Esophagus mucosa (tissue), 1 donor: ENCODE measurements at places on chromosomes 5 and 9.

- ATAC-seq: no peak
Measured at GRCh38 chr5:107964722-107965121, 294.0 kb upstream of the EFNA5 start.

DNA sequence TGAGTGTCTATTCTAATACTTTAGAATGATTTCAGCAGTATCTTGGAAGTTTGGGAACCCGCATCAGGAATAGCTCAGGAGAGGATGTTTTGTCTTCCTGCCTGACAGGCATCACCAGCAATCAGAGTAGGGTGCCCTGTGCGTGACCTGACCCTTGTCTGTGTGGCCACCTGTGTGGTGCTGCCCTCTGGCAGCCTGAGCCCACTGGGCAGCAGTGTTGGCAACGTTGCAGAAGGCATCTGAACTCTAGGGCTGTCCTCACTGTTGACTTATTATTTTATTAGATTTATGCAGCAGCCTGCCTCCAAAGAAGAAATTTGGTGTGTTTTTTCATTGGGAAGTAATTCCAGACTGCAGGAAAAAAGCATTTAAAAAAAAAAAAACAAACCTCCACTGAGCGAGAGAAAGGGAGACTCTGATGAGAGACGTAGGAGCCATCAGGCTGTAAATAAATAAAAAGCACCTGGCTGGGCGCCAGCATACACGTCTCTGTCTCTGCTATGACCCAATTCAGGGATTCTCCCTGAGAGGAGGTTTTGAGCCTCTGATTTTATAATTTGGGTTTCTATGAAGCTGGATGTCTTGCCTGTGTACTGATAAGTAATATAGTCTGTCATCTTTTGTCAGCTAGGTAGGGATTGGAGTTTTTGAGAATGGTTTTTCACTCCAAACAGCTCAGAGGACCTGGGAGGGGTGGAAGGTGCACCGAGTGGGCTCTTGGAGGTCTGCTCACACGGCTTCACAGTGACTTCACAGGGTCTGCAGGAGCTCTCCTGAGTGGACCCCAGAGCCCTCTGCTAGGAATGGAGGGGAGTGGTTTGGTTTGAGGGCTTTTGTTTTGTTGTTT lies 49.0 kb downstream of the FAM78A start:
- ATAC-seq: no peak

DNA sequence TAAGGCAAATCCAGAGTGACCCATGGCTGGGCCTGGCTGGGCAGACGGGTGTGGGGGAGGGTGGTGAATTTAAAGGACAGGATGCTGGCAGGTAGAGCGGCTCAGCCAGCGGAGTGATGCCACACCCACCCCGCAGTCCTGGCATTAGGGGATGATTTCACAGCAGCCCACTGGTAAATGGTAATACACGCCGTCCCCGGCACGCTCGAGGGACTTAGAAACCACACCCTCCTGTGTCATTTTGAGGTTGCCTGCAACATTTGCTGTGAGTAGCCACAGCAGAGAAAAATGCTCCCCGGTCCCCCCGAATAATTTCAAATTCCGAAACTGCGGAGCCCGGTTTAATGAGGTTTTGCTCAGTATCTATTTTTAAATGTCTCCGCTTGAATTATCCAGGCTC lies 71.3 kb upstream of the FCN2 start:
- no peak for ATAC-seq

GRCh38 chr5:141958546-141959172 lies 657 bp upstream of the PCDH12 start:
- peak; percentile 83 for ATAC-seq

DNA sequence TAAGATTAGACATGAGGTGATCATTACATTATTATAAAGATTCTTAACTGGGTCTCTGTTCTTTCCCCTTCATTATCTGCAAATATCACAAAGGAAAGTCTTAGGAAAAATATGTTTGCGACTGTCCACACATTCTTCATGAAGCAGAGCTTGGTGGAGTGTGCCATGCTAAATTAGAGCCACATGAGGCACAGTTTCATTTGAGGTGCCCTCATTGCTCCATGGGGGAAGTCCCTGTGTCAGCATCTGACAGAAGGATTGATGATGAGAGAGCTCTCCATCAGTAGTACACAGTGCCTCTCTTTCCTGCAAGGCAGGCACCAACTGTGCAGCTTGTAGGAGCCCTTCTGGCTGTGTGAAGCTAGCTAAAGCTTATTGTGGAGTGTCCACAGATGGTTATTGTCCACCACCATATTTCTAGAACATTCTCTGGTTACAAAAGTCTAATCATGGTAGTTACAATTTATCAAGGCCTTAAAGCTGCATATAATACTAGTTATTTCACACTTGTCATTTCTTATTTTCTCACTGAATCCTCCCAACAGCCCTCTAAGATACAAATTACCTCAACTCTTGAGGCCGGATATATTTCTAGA lies 63.9 kb downstream of the C9orf152 start:
- peak; percentile 35 for ATAC-seq

DNA sequence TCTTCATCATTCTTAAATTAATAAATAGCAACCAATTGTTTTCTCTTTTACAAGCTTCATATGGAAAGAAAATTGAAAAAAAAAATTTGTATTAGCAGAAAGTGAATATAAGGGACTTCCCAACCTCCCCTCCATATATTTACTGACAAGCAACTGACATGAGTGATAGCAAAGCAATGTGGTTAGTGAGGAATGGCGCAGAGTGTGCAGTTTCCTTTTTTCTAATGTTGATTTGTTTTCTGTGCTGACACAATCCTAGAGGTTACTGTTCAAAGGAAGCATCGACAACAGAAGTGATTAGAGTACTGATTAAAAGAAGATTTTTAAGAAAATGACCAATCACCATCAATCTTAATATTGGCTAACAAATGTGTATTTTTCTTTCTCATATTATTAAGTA lies 1.7 kb upstream of the PTGER4 start:
- no peak for ATAC-seq

GRCh38 chr9:8725635-8726034 lies 926.1 kb upstream of the DMAC1 start:
- ATAC-seq: no peak

GRCh38 chr5:146640285-146640896 lies 124.4 kb upstream of the GPR151 start:
- no peak for ATAC-seq
